ENCODE measurements at places on chromosomes 12 and 14. TPM values are rescaled to one million over a fixed set of nuclear protein-coding genes. Genes with fewer than 3 reads are reported as not detected.

C1RL gene
- 40.5 TPM for total RNA-seq

PTGER2 gene
- not detected for total RNA-seq

COCH gene
- total RNA-seq: 0.65 TPM

MYH6 gene
- total RNA-seq: not detected

ANKRD33 gene
- 0.29 TPM for total RNA-seq

Data from vein endothelial cell (primary cell).